ENCODE measurements at places on chromosomes 1 and 21.

- DNase-seq: peak; percentile 82
Observed at GRCh38 chr1:35452106-35452774, 105.0 kb downstream of the KIAA0319L start.

DNA sequence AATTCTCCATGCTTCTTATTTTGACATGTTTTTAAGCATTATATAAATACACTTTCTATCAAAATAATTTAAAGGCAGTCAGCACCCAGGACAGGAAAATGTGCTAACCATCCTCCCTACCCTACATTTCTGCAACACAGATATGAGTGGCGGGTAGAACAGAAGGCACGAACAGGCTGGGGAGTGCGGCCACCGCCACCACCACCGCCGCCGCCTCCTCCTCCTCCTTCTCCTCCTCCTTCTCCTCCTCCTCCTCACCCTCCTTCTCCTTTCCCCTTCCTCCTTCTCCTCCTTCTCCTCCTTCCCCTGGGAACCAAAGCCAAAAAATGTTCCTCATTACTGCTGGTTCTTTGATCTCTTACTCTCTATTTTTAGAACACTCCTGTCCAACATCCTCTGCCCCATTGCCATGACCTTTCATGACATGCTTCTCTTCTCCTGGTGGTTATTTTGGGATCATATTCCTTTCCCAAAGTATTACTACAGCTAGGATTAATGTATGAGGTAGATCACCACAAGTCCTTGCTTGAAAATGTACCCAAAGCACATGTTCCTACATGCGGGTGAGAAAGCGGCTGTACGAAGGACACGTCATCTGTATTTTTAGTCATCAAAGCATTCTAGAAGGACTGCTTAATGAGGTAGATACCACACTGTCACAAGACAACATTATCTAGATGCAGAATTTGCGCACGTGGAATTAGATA lies 24.5 kb upstream of the CCN1 start:
- peak; percentile 50 for DNase-seq

DNA sequence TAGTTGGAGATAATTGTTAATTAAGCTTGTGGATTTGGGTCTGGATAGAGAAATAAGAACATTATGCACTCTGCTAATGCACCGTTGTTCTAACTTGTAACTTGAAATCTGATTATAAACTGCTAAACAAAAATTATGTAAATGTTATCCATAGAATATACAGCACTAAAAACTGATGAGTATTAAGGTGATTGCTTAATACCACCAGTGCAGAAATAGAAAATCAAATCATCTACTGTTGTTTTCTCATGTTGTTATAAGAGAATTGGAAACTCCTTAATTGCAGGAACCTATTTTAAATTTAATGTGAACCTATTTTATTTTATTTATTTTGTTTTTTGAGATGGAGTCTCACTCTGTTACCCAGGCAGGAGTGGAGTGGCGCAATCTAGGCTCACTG lies 125.7 kb downstream of the ITSN1 start:
- no peak for DNase-seq

- DNase-seq: no peak
Observed at GRCh38 chr1:169364948-169365347, 2.6 kb downstream of the NME7 start.

DNA sequence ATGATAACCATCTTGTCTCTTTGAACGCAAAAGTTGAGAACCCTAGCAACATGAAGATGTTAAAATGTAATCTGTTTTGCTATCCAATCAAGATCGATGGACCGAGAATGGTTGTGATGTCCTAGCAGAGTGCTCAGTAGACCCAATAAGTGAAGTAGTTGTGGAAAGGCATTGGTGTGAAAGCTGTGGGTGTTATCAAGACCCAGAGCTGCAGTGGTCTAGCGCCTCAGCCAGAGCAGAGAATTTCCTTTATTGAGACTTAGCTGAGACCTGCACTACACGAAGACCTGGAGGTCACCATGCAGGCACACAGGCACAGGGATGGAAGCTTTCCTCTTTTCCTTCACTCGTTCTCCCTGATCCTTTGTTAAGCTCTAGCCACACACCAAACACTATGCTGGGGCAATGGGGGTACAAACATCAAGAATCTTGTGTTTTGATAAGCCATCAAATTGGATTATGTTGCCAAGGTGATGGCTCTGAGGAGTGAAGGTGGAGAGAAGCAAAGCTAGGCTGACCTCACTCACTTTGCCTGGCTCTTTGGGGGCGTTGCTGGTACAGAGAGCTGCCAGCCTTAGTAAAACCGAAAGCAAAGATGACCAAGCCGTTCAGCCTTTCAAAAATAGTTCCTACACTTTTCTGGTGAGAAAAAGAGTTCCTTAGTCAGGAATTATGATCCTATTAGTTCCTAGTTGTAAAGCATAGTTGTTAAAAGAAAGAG lies 24.1 kb downstream of the METTL13 start:
- no peak for DNase-seq

GRCh38 chr21:17231771-17232170 lies 281.1 kb upstream of the CXADR start:
- peak; percentile 44 for DNase-seq

DNA sequence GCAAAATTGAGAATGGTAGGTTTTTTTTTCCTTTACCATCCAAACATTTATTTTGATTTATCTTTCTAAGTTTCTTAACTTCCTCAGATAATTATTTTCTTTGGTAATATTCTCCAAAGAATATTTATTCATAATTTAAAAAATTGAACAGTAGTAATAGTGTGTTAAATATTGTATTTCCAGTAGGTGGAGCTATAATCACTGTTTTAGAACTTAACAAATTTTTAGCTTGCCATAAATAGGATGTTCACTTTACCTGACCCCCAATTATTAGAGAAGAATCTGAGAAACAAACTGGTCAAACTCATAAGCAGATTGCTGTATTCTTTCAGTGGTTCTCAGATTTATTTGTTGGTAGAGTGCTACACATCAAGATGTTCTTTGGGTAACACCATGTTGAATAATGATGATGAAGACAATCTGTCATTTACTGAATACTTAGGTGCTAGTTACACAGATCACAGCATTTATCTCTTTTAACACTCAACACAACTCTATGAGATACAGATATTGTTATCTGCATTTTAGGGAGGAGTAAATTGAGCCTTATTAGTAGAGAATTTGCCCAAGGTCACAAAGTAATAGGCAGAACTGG lies 82.4 kb upstream of the GPR88 start:
- peak; percentile 18 for DNase-seq

DNA sequence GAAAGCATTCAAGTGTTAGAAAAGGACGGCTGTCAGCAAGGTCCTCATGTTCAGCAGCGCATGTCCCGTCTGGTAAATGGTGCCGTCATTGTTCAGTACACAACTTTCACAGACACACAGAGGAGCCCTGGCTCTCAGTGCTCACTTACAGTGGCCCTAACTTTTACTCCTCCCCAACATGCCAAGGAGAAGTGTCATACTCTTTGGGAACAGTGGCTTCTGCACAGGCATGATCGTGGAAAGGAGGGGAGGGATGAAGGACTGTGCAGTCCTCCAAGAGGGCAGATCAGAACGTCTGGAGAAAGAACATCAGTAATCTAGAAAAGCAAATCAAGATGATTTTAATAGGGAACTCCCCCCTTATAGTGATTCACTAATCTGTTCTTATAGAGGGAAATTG lies 3.8 kb upstream of the GRHL3 start:
- DNase-seq: no peak

- DNase-seq: peak; percentile 64
Observed at GRCh38 chr1:18883636-18884418, 18.5 kb downstream of the ALDH4A1 start.

DNA sequence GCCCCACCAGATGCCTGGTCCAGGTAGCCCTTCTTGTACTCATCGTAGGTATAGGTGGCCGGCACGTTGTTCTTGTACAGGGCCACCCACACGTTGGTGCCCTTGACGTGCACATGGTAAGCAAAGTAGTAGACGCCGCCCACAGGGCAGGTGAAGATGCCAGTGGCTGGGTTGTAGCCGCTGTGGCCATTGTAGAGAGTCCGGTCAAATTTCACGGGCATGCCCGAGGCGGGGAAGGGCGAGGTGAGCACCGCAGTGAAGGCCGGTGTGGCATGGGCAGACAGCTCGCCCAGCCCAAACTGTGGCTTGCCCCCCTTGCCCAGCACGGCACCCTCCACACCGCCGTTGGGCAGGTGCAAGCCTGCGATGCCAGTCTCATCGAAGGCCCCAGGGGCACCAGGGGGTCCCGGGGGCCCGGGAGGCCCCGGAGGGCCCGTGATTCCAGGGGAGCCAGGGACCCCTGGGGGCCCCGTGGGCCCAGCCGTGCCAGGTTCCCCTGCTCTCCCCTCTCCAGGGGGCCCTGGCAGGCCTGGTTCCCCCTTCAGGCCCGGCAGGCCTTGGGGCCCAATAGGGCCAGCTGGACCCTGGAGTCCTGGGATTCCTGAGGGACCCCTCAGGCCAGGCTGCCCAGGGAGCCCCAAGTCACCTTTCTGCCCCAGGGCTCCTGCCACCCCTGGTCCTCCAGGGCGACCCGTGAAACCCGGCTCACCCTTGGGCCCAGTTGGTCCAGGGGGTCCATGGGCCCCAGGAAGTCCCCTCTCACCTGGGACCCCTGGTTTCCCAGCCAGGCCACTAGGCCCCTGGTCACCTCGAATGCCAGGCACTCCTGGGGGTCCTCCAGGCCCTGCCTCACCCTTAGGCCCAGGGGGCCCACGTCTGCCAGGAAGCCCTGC lies 9.2 kb downstream of the ADPRS start:
- no peak for DNase-seq

DNA sequence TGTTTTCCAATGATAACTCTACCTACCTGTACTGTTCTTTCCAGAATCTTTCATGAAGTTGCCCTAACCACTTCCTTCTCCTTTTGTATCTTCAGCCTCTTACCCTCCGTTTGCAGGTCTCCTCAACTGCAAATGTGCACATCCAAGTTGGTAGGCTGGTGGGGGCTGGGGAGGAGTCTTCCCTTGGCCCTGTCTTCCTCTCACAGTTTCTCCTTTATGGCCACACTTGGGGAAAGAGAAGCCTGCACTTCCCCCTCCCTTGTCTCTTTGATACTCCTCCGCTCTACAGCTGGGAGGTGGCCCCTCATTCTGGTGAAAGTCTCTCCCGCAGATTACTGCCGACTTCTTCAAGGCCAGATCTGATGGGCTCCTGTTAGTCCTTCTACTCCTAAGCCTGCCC lies 26.9 kb upstream of the GPR88 start:
- no peak for DNase-seq

DNA sequence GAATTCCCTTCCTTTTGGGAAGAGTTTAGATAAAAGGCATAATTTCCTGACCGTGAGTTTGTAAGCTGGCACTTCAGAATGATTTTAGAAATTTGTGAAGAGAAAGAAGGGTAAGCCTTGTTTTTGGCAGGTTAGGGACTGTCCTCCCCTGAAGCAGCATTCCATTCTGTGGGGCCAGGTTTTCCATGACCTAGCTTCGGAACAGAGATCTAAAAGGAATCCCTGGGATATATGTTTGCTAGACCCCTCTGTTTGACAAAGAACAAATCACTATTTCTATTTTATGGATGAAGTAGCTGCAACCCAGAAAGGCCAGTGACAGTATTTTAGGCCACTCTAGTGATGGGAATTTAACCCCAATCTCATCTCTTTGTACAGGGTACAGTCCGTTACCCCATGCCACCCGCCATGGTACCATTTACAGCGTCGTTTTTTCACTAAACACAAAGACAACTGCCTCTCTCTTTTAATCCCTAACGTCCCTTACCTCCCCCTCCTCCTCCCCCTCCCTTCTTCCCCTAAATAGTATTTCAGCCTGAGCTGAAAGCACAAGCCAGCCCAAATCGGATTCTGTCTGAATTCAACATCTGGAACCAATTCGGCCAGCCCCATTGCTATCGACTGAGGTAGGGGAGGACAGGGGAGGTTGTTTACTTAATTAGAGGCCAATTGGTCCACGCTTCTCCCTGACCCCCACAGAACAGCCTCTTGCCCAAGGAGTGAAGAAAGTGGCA lies 23.4 kb upstream of the IKBKE start:
- no peak for DNase-seq

GRCh38 chr1:80143361-80143760 lies 1136.8 kb upstream of the ADGRL4 start:
- DNase-seq: no peak

- DNase-seq: no peak
Observed at GRCh38 chr1:67465375-67465774, 35.2 kb upstream of the SERBP1 start.

GRCh38 chr21:46081022-46081861 lies 16.7 kb upstream of the COL6A2 start:
- DNase-seq: no peak

DNA sequence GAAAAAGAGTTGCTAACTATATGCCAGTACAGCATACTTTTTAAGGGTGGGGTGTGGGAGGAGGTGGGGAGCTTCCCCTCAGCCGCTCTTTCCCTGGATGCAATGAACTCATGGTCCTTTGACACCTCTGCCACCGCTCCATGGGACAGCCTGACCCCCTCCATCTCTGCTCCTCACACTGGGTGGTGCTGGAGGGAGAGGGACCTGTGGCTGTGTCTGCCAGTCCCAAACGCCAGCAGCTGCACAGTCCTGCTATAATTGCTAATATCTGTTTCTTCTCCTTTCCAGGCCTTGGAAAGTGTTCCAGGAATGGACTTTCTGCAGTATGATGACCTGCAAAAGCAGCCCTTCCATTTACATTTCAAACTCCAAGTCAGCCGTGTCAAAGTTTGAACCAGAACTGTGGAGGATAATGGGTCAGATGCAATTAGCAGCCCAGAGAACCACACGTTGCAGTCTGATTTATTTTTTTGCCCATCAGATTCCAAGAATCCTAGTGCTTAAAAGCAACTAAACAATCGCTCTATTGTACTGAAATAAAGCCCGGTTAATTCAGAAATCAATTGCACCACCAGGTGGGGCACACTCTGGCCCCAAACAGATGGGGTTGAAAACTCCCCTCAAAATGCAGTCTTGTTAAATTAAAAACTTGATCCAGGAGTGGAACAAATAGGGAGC lies 160.7 kb upstream of the LMO4 start:
- no peak for DNase-seq

- no peak for DNase-seq
Observed at GRCh38 chr1:89355056-89355455, 8.8 kb upstream of the GBP6 start.

- no peak for DNase-seq
Observed at GRCh38 chr1:1303736-1304135, 4.0 kb downstream of the ACAP3 start.

- DNase-seq: no peak
Observed at GRCh38 chr1:237250055-237250454, 208.1 kb downstream of the RYR2 start.

DNA sequence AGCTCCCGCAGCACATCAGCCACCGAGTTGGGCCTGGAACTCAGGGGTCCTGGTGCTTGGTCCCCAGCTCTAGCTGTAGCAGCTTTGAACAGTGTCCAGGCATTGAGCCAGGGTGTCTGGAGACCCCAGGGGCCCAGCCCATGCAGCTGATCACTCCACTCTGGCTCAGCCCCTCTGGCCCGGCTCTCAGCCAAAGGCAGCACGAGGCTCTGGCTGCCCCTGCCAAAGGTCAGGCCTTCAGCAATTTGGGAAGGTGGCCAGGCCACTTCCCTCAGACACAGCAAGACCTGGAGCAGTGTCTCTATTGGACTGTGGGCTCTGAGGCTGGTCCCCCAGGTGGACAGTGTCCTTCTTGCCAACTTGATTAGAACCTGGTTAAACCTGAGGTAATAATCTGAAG lies 34.4 kb upstream of the RNF19B start:
- DNase-seq: peak; percentile 29

- peak; percentile 97 for DNase-seq
Observed at GRCh38 chr1:62621907-62622306, 24.6 kb downstream of the ANGPTL3 start.
